ENCODE measurements at places on chromosomes 4 and X.

DNA sequence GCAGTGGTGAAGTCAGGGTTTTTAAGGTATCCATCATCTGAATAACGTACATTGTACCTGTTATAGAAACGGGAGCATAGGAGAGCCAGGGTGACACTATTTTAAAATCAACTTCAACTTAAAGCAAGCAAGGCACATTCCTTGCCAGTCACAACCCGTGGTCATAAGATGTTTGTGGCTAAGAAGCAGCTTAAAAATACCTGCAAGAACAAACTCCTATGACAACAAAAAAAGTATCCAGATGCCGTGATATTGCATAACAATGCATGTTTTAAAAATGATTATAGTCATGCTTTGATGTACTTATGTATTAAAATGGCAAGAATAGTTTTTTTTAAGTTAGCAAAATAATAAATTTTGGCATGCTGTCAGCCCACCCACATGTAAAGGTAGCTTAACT lies 16.5 kb upstream of the SYNPO2 start:
- DNase-seq = no peak

GRCh38 chr4:87056881-87057280 lies 122.1 kb downstream of the AFF1 start:
- no peak for DNase-seq

GRCh38 chrX:10756441-10756840 lies 136.1 kb upstream of the MID1 start:
- DNase-seq = no peak

DNA sequence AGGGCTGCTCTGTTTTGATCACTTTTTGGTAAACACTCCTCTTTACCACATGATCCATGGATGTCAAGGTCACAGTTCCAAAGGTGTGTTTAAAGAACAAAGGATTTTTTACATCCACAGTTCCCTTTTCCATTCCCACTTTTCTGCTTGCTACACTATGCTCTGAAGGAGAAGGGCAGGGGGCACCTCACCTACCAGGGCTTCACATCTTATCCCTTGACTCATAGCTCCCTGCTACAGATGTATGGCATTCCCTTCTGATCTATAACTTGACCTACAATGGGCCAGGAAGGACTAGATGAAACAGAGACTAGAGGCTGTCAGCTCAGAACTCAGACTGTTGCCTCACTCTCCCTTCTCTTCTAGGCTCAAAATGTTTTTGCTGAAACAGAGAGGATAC lies 233.1 kb upstream of the RPS6KA3 start:
- no peak for DNase-seq

DNA sequence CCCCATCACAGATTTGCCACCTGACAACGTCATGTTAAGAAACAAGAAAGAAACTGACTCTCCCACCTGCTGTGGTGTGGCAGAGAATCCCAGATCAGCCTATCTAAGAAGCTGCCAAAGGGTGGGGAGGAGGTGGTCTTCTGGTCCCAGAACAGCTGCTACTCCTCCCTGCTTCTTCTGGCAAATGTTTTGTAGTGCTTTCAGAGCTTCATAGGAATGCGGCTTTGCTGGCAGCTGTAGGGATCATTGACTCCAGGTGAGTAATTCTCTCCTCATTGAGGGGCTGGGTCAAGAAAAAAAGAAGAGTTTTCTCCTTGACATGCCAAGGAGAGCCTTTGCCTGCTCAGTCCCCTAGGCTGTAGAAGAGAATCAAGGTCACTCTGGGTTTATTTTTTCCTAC lies 23.3 kb downstream of the NRK start:
- DNase-seq = no peak

DNA sequence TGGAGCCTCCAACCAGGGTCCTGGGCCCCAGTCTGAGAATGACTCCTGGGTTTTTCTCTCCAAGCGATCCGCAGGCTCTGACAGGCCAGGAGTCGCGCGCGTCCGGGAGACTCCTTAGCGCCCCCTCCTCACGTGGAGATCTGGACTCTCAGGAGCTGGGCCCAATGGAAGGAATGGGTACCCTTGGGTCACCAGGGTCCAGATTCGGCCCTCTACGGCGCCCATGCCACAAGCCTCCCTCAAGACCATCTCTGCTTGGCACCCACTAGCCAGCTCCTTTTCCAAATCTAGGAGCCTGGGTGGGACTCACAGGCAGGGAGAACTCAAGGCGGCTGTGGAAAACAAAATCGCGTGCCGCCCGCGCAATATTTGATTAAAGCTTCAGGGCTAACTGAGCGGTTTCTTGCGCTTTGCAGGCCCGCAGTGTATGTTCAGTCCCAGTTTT lies 7.1 kb downstream of the HAND2 start:
- no peak for DNase-seq

- DNase-seq = no peak
Measured at GRCh38 chr4:83192634-83193033, 78.1 kb upstream of the PLAC8 start.

DNA sequence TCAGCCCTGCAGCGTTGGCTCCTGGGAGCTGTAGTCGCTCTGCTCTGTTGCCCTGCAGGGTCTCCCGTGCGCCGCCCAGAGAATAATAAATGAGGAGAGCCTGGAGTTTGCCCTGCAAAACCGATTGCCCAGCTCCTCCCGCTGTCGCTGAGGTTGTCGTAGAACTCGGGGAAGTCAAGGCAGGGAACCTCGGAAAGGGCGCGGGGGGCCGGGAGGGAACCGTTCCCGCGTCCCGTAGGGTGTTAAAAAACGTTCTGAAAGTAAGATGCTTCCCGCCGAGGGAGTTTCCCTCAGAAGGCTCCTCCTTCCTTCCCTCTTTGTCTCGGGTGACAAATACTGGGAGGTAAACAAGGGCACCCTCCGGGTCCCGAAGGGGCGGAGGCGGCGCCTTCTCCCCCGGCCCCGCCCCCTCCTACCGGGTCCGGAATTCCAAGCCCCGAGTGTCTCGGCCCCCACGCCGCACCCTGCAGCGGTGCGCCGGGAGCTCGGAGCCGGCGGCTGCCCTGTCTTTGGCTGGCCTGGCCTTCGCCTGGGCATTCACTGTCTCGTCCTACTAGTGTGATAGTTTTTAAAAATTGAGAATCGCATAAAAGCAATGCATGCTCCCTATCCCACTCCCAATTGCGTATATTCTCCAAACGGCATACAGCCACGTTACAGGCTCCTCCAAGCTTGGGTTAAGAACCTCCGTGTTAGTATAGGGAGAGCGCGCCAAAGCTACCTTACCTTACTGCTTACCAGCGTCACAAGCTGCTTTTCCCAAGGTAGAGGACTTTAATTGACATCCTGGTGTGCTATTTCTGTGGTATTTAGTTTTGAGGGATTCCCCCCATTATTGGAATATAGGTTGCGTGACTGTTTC lies 964 bp upstream of the HMGB2 start:
- no peak for DNase-seq

DNA sequence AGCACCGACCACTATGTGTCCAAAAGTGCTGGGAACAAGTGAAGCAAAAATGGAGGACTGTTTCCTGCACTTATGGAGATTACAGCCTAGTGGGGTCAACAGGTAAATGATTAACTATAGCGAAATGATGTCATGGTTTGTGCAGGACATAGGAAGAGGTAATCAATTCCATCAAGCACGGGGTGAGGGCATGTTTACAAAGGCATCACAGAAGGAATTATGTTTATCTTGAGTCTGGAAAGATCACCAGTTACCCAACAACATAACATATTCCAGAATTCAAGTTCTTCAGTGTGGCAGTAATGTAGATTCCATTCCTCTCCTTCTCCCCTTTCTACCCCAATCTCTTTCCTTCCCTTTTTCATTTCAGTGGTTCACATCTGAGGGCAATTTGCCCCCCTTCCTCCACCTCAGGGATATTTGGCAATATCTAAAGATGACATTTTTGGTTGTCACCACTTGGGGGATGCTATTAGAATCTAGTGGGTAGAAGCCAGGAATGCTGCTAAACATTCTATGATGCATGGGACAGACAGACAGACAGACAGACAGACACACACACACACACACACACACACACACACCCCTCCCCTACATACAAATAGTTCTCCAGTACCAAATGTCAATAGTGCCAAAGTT lies 24.1 kb downstream of the FAM47E start:
- DNase-seq = no peak

DNA sequence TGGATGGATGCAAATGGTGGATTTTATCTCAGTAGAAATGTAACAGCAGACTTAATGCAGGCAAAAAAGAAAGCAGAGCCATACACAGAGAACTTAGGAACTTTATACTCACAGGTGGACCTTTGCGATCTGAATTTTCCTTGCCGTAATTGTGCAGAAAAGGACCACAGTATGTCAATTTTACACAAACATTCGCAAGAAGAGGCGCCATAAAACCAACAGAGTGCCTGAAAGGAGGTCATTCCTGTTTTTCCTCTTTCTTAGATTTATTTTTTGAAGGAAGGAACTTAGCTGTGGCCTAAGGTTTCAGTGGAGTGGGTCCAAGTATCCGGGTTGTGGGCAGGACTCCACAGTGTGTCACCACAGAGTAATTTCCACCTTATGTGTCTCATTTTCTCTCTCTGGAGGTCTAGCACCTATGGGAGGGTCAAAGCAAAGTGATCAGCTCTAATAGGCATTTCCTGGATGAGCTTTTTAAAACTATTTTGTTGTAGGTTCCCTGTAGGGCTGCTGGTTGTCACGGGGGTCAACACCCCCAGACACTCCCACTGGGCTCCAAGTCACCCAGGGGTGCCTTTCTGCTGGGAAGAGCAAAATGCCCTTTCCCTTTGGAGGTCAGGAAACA lies 24.7 kb upstream of the PBDC1 start:
- no peak for DNase-seq

DNA sequence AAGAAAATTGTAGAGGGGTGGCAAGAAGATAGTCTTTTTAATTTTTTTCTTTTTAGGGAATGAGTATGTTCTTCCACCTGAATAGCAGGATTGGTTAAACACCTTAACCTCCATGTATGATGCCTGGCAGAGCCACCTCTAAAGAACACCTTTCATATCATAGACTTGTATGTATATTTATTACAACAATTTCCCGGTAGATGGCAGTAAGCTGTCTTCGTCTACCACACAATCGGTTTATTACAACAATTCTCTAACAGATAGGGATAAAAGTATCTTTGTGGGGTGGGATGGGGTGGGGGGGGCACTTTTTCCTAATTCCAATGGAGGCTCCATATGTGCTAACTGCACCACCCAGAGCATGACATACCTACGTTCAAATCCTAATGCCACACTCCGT lies 255.5 kb downstream of the LDB2 start:
- DNase-seq = no peak

- DNase-seq = no peak
Measured at GRCh38 chr4:38800366-38800765, 4.2 kb downstream of the TLR1 start.

GRCh38 chr4:152940461-152940860 lies 4.3 kb downstream of the FHDC1 start:
- DNase-seq = no peak

- DNase-seq = no peak
Measured at GRCh38 chr4:18051281-18051680, 29.7 kb upstream of the LCORL start.

- DNase-seq = no peak
Measured at GRCh38 chr4:8377103-8378075, 63.1 kb downstream of the ACOX3 start.

GRCh38 chr4:1843852-1844251 lies 12.1 kb downstream of the LETM1 start:
- no peak for DNase-seq

GRCh38 chrX:129360175-129360574 lies 163.1 kb downstream of the SMARCA1 start:
- DNase-seq = no peak

GRCh38 chr4:31291238-31291637 lies 571.1 kb downstream of the PCDH7 start:
- no peak for DNase-seq

GRCh38 chrX:110003167-110004156 lies 548 bp downstream of the TMEM164 start:
- DNase-seq = no peak

DNA sequence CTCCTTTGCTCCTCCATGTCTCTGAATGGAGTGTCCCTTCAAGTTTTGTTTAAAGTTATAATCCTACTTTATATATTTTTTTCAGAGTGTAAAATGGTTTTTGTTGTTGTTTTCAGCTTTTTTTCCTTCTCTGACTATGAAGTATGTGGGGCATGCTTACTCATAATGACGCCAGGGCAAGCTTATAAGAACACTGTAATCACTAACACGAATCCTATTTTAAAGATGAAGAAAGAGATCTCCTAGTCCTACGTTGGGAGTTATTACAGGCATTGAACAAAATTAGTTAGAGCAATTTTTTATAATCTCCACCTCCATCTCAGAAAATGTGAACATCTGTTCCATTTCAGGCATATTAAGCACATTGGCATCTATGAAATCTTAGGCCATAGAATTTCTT lies 268.1 kb upstream of the MAGEB2 start:
- DNase-seq = no peak

DNA sequence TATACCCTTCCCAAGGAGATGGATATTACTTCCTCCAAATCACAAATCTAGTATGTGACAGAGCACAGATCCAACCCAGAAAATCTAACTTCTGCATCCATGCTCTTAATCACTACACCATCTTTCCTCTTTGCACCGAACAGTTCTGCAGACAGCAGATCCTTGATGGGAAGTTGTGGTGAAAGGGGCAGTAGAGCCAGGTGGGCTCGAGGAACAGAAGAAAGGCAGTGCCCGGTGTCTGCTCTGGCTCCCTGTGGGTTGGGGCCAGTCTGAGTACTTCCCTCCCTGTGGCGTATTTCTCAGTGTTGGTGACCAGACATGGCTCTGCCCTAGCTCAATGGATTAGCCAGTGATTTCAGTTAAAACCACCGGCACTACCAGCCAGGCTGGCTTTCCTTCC lies 15.3 kb downstream of the HOPX start:
- DNase-seq = no peak

DNA sequence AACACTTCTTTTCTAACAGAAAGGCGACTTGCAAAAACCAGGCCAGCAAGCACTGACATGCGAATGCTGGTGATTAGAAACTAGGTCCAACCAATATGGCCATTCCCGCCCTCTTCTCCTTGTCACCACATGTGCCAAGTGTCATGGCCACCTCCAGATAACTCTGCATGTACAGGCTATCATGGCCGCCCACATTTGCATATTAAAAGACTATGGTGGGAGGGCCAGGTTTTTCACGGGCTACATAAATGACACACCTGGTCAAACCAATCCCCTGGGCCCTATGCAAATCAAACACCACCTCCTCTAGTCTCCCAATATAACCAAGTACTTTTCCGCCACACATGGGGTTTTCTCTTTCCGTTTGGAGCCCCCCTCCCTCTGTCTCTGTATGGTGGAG lies 40.1 kb downstream of the NUDT11 start:
- no peak for DNase-seq

DNA sequence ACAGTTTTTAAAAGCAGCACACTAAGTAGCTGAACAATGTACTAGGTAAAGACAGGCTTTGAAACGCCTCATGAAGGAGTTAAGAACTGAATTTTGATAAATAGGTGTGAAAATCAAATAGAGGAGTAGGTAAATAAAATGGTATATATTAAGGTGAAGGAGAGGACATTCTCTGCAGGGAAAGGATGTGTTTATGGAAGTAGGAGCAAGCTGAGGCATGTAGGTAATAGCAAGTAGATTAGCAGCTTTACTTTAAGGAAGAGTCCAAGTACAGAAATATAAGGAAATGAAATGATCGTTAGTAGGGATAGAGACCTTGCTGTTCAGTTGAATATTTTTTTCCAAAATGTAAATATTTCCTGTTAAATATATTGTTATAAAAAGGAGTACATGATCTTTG lies 12.5 kb downstream of the METAP1 start:
- DNase-seq = no peak

Data from activated CD8-positive, alpha-beta memory T cell treated with anti-CD3 and anti-CD28 coated beads for 1 hour (primary cell).